ENCODE measurements at places on chromosomes 11 and 22.
A peak's percentile ranks its signal among the peaks of the same experiment; 100 is the strongest.

DNA sequence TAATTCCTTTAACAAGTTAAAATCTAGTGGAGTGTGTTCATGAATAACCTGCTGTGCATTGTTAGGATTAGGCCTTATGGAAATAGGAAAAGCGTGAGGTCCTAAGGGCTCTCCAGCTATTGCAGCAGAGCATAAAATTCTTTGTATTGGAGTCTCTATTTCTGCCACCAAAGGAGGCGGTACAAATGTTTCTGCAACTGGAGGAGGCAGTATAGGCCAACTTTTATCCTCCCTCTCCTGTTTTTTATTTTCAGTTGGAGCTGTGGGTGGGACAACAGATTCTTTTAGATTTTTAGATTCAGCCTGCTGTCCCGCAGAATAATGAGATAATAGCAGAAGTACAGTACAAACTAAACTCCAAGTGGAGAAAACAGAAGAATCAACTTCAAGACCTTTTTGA is 26.2 kb downstream of the OR10A6 start:
- DNase-seq = no peak

GRCh38 chr11:46210133-46210636 is 67.3 kb upstream of the CREB3L1 start:
- DNase-seq = no peak

- DNase-seq = no peak
Measured at GRCh38 chr11:16357775-16358174, 1.4 kb upstream of the SOX6 start.

DNA sequence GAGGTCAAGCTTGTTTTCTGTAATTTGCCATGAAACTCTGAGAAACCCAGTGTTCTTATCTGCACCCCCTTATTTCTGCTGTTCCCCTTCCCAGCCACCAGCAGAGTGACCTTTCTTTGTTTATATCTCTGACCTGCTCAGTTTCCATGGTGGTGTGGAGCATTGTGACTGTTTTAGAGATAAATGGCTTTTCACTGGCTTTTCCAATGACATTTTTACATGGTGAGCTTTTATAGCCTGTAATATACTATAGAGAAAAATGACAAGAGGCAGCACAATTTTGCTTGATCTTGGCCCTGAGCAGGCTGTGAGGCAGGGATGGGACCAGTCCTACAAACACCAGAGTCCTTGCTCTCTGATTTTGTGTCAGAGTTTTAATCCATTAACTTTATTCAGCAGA is 233.9 kb downstream of the FAT3 start:
- no peak for DNase-seq

- no peak for DNase-seq
Measured at GRCh38 chr11:16809886-16810668, 71.6 kb downstream of the C11orf58 start.

- DNase-seq = peak; percentile 58
Measured at GRCh38 chr11:94546886-94547285, 3.2 kb downstream of the FUT4 start.

DNA sequence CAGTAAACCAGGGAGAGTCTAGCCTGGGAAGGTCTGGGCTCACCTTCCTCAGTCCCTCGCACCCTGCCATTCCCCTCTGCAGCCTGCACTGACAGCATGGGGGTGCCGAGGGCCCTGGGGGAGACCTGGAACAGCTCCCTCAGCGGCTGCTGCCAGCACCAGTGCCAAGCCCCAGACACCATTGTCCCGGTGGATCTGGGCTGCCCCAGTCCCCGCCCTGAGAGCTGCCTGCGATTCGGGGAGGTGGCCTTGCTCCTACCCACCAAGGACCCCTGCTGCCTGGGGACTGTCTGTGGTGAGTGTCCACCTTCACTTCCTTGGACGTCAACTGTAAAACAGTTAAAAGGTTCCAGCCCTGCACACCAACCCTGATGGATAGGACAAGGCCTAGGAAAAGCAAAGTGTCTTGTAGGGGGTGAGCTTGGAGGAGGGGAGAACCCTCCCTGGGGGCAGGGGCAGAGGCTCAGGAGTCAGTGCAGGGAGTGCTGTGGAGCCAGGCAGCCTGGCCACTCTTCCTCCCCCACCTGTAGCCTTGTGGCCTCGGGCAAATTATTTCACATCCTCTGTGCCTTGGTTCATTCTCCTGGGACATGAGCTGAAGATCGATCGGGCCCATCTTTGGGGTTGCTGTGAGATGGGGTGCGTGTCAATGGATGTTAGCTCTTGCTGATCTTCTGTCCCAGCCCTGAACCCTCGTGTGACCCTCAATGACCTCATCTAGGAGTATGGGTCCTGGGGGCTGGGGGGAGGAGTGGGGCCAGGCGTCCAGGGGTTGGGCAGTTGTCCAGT is 85.2 kb upstream of the MYOD1 start:
- no peak for DNase-seq

- no peak for DNase-seq
Measured at GRCh38 chr22:41360126-41360525, 21.6 kb upstream of the TEF start.

GRCh38 chr11:103284260-103284659 is 175.0 kb downstream of the DYNC2H1 start:
- DNase-seq = no peak

- DNase-seq = no peak
Measured at GRCh38 chr11:72452495-72452894, 18.2 kb upstream of the CLPB start.

DNA sequence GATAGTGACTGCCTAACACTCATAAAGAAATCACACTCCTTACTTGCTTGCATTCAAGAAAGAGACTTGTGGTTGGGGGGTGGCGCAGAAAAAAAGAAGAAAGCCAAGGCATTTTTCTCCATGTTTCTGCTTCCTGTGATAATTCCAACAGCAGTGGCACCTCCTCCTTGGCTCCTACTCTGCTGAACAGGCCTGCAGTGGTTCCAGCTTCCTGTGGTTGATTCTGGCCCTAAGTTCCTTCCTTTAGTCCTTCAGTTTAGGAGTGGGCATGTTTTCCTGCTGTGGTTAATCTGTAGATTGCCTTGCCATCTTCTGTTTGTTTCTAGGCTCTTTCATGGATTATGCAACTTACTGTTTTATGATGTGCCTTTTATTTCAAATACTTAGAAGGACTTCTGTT is 940.4 kb downstream of the DLG2 start:
- no peak for DNase-seq

DNA sequence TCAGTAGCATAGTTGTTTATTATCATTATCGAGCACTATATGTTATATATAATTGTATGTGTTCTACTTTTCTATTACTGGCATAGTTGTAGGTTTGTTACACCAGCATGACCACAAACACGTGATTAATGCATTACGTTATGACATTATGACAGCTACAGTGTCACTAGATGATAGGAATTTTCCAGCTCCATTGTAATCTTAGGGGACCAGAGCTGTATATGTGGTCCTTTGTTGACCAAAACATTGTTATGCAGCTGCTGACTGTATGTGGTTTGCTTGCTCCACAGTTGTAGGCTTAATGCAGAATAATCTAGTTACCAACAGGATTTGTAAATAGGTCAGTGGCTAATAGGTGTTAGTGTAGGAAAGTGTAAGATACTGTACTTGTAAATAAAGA is 66.1 kb downstream of the HSD17B12 start:
- DNase-seq = no peak

DNA sequence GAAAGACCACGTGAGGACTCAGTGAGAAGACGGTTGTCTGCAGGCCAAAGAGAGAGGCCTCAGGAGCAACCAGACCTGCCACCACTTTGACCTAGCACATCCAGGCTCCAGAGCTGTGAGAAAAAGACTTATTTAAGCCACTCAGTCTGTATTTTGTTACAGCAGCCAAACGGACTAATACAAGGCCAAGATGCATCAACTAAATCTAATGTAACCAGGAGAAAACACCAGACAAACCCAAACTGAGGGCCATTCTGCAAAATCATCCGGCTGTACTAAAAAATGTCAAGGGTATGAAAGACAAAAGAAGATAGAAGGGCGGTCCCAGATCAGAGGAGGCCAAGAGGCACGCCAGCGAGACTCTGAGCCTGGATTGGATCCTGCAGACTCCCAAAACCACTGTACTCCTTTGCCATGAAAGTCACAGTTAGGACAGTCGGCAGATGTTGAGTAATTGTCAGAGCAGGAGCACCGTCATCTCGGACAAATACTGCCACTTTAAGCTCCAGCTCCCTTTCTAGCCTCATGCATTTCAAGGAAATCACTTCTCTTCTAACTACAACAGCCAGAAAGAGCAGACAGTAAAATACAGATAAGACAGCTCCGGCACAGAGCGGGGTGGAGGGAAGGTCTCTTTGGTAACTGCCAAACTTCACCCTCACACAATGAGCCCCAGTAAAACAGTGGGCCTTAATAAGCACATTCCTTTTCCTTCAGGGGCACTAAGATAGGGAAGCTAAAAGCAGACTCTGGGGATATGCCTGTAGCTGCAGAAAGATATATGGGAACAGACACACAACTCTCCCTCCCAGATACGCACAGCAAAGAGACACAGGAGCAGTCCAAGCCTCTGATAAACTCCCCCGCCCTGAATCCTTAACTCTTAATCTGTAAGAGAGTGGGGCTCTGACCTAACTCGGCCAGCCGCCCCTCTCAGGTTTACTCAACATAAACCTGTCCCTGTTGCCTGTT is 3.5 kb upstream of the ZP1 start:
- no peak for DNase-seq

DNA sequence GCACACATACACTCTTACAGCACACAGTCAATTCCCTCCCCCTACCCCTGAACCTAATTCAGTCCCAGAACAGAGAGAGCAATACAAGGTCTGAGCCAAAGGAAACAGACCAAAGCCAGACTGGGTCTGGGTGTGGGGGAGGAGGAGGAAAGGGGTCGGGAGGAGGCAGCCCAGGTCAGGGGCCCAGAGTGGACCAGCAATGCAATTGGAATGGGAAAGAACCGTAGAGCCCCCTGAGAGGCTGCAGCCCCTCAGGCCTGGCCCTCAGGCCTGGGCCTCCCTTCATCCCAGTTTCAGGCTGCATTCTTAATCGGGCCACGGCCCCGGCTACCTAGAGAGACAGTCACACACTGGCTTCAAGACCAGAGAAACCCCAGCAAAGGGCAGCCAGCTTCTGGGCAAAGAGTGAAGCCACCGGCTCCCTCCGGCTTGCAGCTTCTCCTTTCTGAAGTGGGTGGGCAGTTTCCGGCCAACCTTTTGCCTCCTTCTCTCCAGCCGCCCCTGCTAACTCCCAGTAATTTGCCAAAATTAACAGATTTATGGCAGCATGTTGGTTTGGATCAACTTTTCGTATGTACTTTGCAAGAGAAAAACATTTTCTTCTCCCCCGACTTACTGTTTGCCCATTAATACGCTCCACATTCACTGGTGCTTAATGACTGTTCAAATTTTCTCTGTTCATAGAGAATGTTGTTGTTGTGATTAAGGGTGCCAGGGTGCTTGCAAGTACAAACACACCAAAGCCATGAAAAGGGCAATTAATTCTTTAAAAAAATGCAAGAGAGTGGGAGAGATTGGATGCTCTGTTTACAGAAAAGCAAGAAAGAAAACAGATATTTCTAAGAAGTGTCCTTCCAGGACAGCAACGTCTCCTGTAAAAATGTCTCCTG is 488.3 kb downstream of the MN1 start:
- no peak for DNase-seq

DNA sequence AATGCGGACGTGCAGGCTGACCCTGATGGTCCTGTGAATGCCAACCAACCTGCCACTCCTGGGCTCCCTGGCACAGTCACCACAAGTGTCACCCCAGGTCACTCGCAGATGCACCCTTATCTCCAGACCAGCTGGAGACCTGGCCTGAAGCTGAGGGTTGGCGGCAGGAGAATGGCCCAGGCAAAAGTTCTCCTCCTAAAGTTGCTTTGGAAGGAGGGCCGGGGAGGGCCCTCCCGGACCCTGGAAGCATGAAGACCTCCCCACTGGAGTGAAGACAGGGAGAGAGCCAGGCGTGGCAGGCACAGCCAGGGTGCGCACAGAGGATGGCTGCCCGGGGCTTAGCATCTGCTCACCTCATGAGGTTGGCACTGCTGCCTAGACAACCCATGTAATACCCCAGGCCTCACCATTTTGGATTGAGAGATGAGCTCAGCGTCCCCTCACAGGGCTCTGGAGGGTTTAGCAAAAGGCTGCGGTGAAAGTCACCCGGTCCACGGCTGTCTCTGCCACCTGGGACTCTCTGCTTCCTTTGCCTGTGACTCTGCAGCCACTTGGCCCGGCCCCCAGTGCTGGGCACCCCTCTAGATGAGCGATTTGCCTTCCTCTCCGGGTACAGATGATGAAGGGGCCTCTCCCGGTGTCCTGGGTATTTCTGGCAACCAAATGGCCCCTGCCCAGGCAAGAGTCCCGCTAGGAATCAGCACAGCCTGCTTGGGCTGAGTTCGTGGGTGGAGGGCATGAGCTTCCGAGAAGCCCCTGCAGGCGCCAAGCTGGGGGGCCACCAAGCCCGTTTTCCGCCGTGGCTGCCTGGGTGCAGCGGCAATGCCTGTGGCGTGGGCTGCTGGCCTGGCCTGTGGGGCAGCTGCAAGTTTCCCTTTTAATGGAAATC is 48.3 kb upstream of the SEPTIN5 start:
- no peak for DNase-seq

DNA sequence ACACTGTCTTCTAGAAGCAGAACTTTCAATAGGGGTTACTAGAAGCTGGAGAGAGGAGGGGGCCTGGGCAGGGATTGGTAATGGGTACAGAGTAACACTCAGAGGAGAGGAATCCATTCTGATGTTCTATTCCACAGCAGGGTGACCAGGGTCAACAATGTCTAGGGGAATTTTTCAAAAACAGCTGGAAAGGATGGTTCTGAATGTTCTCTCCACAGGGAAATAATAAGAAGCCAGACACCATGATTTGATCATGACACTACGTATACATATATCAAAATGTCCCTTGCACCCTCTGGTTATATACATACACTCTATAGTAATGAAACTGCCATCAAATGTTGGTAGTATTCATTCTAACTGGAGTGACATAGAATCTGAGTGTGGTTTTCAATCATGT is 111.2 kb upstream of the TOP3B start:
- DNase-seq = no peak

DNA sequence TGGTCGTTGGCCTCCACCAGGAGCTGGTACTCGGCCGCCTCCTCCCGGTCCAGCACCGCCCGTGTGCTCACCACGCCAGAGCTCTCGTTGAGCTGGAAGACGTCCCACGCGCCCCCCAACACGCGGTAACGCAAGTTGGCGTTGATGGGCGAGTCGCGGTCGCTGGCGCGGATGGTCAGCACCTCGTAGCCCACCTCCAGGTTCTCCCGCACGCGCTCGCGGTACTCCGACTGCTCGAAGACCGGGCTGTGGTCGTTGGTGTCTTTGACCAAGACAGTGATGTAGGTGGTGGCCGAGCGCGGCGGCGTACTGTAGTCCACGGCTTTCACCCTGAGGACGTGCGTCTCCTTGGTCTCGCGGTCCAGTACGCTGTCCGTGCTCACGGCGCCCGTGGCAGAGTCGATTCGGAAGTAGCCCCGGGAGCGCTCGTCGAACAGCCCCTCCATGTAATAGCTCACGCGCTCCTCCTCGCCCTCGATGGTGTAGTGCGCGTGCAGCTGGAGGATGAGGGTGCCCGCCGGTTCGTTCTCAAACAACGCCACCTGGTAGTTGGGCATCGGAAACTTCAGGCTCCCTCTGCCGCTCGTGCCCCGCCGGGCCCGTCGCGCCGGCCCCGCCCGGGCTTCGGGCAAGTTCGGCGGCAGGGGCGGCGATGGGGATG is 1.4 kb downstream of the CELSR1 start:
- no peak for DNase-seq
